ENCODE measurements at places on chromosomes 2 and 18.

GRCh38 chr18:55738483-55739114 is 150.6 kb upstream of the TCF4 start:
- DNase-seq: no peak

- no peak for DNase-seq
Observed at GRCh38 chr18:68763083-68763482, 34.8 kb upstream of the CCDC102B start.

- DNase-seq: no peak
Observed at GRCh38 chr2:127149384-127149783, 42.4 kb upstream of the BIN1 start.

DNA sequence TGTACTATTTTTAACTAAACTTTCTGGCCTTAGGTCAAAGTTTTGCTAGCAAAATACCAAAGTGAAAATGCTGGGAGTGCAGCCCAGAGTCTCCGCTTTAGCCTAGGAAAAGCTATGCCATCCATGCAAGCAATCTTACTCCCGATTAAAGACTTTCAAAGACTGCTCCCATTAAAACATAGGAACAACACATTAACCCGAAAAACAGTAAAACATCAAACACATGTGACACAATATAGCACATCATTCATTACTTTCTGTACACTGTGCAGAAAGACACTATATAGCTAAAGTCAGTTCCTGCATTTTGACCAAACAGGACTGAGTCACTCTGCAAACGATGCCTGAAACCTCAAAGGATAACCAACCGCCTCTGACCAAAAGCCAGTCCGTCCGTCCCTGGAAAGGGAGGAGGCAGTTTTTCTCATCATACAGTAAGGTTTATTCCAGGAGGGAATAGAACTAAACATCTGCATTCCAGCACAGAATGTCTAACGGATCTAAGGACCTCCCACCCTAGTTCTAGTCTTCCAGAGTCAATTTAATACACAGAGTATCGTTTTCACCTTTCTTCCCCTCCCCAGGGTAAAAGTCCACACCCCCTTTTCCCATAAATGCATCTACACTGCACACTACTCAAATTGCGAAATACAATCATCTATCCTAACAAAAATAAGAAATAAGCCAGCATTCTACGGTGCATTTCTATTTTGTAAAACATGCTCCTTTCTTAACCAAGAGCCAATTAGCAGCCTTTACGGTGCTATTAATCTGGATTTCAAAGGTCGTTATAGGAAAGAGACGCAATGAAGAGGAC is 1.7 kb downstream of the ROCK2 start:
- no peak for DNase-seq

GRCh38 chr18:32277549-32277948 is 87.7 kb downstream of the MEP1B start:
- DNase-seq: no peak

All from stimulated activated CD4-positive, alpha-beta T cell treated with anti-CD3 and anti-CD28 coated beads, Interleukin-4, amount 100 ng/mL, for 1 hour (primary cell).